ENCODE measurements at places on chromosomes 3 and 15.

DNA sequence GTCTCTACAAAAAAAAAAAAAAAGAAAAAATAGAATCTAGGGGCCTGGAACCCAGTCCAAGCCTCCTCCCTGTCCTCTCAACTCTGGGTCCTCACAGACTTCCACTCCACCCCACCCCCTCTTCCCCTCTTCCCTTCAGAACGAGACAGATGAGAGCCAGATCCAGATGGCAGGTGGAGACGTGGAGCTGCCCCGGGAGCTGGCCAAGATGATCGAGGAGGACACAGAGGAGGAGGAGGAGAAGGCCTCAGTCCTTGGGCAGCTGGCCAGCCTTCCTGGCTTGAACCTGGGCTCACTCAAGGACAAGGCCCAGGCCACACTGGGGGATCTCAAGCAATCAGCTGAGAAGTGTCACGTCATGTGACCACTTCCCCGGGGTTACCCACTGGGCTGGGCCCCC, 3.6 kb downstream of the CPLX3 start:
- DNase-seq, result no peak

GRCh38 chr15:35195031-35195430, 109.9 kb upstream of the NANOGP8 start:
- no peak for DNase-seq

- no peak for DNase-seq
Observed at GRCh38 chr3:185212086-185212485, 41.8 kb downstream of the EHHADH start.

- no peak for DNase-seq
Observed at GRCh38 chr3:42088803-42089530, 2.2 kb upstream of the TRAK1 start.

DNA sequence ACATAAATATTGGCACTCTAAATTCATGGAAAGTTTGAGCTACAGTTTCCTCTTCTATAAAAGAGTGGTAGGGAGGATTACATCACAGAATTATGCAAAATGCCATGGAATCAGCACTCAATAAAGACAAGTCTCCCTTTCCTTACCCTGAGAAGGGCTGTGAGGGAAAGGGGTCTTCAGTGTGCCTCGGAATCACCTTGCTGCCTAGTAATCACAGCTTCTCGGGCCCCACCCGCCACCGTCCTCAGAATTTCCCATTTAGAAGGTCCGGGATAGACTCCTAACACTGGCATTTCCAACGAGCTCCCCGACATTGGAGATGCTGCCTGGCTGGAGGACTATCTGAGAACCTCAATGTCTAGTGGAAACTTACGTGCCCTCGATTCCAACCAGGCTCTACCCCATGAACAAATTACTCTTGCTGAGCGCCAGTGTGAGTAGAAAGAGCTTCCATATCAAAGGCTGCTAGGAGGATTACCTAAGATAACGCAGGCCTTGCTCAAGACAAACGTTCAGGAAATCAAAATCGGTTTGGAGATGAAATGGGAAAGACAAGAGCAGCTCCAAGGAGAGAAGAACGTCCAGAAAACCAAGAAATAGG, 92.1 kb upstream of the CHD2 start:
- no peak for DNase-seq

DNA sequence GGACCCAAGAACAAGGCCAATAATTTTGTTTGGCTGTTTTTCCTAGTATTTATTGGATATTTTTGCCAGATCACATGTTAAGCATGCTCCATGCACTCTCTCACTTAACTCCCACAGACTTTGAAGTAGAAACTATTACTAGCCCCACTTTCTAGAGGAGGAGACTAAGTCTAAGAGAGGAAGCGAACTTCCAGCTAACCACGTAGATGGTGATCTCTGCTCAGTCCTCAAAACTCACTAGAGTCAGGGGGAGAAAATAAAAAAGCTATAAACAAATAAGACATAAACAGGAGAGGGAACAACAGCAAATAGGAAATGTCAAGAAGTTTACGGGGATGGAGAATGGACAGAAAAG, 481.0 kb upstream of the PROK2 start:
- DNase-seq, result no peak

GRCh38 chr3:172915911-172916514, 165.5 kb downstream of the ECT2 start:
- DNase-seq, result no peak

- DNase-seq, result no peak
Observed at GRCh38 chr15:94370936-94371285, 139.6 kb downstream of the MCTP2 start.

DNA sequence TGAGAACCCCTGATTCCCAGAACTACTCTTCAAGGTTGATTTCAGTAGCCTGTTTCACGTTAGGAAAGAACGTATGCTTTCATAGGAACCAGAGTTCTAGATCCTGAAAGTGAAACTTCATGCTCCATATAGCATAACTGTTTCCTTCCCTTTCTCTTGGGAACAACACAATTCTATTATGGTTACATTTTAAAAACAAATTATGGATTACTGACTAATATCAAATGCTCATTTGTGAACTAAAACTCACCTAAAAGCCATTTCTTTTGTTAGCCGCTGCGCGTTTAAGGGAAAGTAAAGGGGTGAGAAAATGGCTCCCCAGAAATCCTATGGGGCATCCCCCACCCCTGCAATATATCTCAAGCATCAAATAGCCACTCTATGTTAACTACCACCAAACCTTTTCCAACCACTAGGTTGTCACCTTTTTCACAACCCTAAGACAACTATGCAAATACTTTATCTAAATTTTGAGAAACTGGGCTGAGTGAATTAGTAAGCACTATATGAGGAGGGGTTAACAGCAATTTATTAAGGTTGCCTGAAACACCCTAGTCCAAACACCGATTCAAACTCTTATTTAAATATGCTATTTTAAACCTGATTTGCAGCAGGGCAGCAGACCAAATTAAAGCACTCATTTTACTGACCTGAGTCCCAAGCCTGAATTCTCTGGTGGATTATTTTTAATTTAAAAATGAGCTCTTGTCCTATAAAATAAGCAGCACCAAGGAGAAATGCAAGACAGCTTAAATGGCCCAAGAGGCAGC, 2.4 kb downstream of the SIAH2 start:
- DNase-seq, result no peak

- DNase-seq, result no peak
Observed at GRCh38 chr3:775178-775880, 317.5 kb upstream of the CNTN6 start.

DNA sequence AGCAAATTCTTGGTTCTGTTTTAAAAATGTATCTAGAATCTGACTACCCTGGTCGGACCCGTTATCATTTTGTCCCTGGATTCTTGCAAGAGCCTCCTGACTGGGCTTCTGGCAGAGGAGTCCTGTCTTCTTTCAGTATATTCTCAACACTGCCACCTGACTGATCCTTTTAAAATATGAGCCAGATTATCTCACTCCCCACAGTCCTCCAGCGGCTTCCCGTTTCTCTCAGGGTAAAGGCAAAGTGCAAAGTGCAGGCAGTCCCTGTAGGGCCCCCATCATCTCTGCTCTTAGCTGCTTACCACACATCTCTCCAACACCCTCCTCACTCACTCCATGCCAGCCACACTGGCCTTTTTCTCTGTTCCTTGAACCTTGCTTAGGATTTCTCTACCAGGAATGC, 28.4 kb downstream of the CRTC3 start:
- no peak for DNase-seq

DNA sequence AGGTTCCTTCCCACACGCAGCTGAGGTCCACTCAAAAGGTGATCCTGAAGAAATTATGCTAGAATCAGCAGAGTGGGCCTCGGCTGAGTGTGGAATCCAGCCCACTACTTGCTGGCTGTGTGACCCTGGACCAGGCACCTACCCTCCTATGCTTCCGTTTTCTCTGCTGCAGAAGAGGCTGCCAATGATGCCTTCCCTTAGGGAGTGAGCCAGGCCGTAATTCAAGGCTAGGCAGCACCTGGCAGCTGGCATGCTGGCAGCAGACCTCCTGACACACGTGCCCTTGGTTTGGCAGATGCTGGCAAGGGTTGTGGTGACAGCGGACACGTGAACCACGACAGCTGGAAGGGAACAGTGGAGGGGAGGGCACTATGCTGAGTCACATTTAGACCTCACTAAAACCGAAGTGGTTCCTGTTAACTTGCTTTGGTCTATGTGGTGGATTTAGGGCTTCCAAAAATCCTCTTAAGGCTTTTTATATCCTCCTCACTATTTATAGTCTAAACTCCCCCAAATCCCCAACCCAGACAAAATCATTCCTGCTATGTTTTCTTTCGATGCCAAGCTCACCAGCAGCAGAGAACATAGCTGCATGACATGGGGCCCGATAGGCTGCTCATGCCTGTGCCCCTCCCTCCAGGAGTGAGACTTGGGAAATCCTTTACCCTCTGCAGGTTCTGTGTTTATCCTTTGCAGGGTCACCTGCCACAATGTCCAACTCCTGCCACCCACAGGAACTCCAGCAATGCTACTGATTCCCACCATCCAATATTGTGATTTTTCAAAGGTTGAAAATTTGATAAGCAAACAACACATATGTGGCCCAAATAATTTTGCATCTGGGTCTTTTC, 10.6 kb upstream of the PCSK6 start:
- no peak for DNase-seq

DNA sequence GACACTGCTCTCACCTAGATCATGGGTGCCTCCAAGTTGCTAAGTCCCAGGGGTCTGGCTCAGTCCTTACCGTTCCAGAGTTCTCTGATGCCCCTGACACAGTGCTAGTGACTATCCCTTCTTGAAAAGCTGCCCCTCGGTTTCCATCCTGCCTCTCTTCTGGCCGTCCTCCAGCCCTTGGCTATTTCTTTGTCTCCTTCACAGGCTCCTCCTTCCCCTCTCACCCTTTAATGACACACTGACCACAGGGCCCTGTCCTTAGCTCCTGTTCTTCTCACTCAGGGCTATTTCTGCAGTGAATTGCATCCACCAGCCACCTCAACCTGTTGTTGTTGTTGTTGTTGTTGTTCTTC, 31.1 kb downstream of the SLC28A1 start:
- DNase-seq, result no peak

DNA sequence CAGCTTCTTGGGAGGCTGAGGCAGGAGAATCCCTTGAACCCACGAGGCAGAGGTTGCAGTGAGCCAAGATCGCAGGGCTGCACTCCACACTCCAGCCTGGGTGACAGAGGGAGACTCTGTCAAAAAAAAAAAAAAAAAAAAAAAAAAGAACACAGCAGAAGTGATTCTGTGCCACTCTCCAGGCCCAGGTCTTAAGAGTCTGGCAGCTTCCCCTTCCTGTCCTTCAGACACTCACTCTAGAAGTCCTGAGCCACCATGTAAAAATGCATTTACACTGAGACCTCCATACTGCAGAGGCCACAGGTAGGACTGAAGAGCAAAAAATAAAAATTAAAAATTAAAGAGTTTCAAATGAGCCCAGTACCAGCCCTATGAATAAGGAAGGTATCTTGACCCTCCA, 11.8 kb upstream of the CDV3 start:
- no peak for DNase-seq

DNA sequence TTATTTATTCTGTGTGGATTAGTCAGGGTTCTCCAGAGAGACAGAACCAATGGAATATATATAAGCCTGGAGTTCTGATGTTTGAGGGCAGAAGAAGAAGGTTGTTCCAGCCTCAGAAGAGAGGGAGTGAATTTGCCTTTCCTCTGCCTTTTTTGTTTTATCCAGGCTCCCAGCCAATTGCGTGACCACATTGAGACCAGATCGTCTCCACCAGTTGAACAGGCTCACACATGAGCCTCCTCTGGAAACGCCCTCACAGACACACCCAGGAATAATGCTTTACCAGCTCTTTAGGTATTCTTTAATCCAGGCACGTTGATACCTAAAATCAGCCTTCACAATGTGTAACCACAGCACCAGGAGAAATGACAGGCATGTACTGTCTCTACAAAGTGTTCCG, 923.1 kb downstream of the TBL1XR1 start:
- DNase-seq, result no peak

Data from neuronal stem cell (in vitro differentiated cells).